CD4-positive, alpha-beta memory T cell (primary cell): ENCODE measurements at places on chromosomes 11 and 22. TPM values are rescaled to one million over a fixed set of nuclear protein-coding genes. Genes with fewer than 3 reads are reported as not detected.
A peak's percentile ranks its signal among the peaks of the same experiment; 100 is the strongest.

DNA sequence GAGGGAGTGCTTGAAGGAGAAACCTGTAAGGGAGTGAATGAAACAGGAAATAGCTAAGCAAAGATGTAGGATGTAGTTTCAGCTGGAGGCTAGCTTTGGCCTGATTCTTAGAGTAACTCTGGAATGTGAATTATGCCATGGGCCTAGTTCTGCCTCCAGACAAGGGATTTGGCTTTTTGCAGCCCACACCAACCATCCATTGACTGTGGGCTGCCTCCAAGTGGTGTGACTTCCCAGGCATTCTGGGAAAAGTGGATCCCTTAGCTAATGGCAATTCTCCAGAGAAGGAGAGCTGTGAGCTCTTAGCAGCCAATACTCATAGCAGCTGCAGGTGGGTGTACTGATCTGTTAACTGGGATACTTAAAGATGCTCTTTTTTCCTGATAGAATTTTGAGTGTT is 2.0 kb upstream of the OR9I1 start:
- no peaks in the 10 kb centered on the region for H3K27me3 ChIP-seq
- no peaks in the 10 kb centered on the region for H3K4me1 ChIP-seq

FGF3 gene
- total RNA-seq = not detected

GLYAT gene
- total RNA-seq = not detected

- no peak overlapping the region for H3K27ac ChIP-seq
- H3K36me3 ChIP-seq = no peaks in the 10 kb centered on the region
- DNase-seq = no peak
- no peak overlapping the region for H3K4me3 ChIP-seq
Observed at GRCh38 chr11:35558513-35558912, 33.1 kb upstream of the PAMR1 start.

ETS1 gene
- total RNA-seq = 761 TPM

MYO7A gene
- total RNA-seq = 0.47 TPM

RIMBP3C gene
- total RNA-seq = 4.5 TPM

DNA sequence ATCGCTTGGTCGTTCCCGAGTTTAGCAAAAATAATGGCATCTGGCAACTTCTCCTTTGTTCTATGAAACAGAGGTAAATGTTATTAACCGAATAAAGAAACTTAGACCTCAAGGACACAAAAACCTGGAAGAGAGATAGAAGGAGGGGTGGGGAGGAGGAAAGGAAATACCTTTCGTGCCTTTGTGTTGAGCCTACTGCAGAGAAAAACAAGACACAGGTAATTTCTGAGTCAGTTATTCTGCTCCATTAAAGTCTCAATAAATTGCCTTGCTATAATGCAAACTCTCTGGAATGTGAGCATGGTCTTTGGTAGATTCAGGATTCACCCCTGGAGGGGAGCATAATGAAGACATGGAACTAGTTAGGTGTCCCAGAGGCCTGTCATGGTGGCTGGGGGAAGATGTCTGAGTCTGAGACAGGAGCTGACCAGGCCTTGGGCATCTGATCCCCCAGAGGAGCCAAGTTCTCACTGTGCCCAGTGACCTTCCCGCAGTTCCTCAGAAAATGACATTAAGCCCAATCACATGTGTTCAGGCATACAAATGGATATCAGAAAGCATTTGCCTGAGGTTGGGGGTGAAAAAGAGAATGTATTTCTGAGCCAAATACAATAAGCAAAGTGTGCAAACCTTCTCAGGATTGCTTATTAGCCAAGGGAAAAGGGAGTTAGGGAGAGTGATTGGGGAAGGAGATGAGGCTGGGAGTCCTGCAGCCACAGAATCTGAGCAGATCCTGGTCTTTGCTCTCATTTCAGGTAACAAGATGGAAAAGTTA is 72.6 kb upstream of the CADM1 start:
- DNase-seq = no peak
- H3K27ac ChIP-seq = no peak overlapping the region
- no peaks in the 10 kb centered on the region for H3K36me3 ChIP-seq

GNAZ gene
- total RNA-seq = 0.76 TPM

DNA sequence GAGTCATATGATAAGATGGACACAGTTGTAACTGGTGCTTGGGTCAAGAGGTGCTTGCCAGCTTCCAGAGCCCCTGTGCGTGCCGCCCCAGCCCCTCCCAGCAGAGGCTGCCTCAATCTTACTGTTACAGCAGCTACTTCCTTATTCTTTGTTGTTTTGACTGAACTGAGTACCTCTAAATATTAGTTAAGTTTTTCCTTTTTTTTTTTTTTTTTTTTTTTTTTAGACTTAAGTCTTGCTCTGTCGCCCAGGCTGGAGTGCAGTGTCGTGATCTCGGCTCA is 8.8 kb downstream of the ZBED4 start:
- no peaks in the 10 kb centered on the region for H3K36me3 ChIP-seq
- H3K4me3 ChIP-seq = no peak overlapping the region
- no peak overlapping the region for H3K27ac ChIP-seq
- H3K4me1 ChIP-seq = peaks cover 26% of the 10 kb centered on the region

P2RY2 gene
- not detected for total RNA-seq

DNA sequence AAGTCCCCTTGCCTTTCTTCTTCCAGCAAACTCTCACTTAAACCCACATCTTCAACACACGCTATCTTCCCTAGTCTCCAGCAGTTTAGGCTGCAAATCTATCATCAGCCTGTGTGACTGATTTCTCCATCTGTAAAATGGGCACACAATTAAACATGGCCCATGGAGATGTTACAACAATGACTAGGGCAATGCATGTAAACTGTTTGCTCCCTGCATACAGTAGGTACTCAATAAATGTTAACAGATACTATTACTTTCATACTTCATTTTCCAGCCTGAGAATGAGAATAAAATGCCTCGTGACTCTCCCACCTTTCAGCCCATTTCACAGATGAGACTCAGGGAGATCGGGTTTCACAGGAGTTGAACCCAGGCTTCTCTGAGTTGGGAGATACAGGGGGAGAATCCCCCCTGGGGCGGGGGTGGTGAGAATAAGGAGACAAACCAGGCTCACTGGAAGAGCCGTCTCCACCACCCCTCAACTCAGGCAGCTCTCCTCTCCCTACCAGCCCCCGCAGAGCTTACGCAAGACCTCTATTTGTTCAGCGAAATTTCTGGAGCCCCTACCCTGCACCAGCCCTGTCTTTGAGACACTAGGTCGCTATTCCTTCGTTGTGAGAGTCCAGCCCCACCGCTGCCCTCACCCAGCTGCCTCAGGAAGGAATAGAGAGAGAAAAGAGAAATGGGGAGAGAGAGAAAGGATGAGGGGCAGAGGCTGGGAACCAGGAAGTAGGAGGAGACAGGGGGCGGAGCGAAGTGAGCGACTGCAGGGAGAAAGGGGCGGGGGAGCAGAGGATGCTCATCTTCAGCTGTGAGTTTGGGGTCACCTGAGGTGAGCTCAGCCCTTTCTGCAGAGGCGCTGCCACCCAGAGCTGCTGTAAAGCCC is 42.1 kb upstream of the KLHL35 start:
- peak; percentile 53 for DNase-seq
- H3K36me3 ChIP-seq = peaks cover 6% of the 10 kb centered on the region
- no peaks in the 10 kb centered on the region for H3K27me3 ChIP-seq
- no peak overlapping the region for H3K4me3 ChIP-seq
- H3K27ac ChIP-seq = peak overlapping the region; percentile 22
- H3K4me1 ChIP-seq = peaks cover 24% of the 10 kb centered on the region
